GM23338 (cell line): ENCODE measurements at places on chromosomes 4 and X. TPM values are rescaled to one million over a fixed set of nuclear protein-coding genes. Genes with fewer than 3 reads are reported as not detected.

GRCh38 chr4:118941799-118942198 lies 53.1 kb downstream of the SYNPO2 start:
- H3K4me1 ChIP-seq = peaks cover 9% of the 10 kb centered on the region
- no peak overlapping the region for H3K27ac ChIP-seq
- no peaks in the 10 kb centered on the region for H3K36me3 ChIP-seq
- H3K27me3 ChIP-seq = no peaks in the 10 kb centered on the region

- no peak overlapping the region for H3K4me3 ChIP-seq
- H3K27ac ChIP-seq = no peak overlapping the region
- no peaks in the 10 kb centered on the region for H3K27me3 ChIP-seq
- no peak for DNase-seq
- 0 out of 2 replicates have a peak, but pooled peaks cover 8% of the 10 kb centered on the region for H3K4me1 ChIP-seq
Measured at GRCh38 chrX:130778773-130779172, 124.2 kb downstream of the ENOX2 start.

- no peaks in the 10 kb centered on the region for H3K27me3 ChIP-seq
- H3K4me1 ChIP-seq = no peaks in the 10 kb centered on the region
- no peak for DNase-seq
Measured at GRCh38 chrX:115332832-115333231, 43.3 kb downstream of the LUZP4 start.

GRCh38 chrX:106168107-106168506 lies at the start of gene PWWP3B:
Gene PWWP3B (plus strand): TSS chrX:106168305. CDS start chrX:106205433, 37,128 bp downstream.
- H3K27ac ChIP-seq = no peak within 1 kb of the TSS
- DNase-seq = peak; percentile 74
- H3K4me1 ChIP-seq = no peaks in the 10 kb centered on the region

GRCh38 chr4:105632599-105632998 lies 75.9 kb downstream of the INTS12 start:
- H3K4me3 ChIP-seq = no peak overlapping the region
- DNase-seq = peak; percentile 36
- no peak overlapping the region for H3K27ac ChIP-seq
- no peaks in the 10 kb centered on the region for H3K4me1 ChIP-seq

GRCh38 chr4:153655928-153656327 lies 28.2 kb upstream of the TLR2 start:
- no peaks in the 10 kb centered on the region for H3K36me3 ChIP-seq
- H3K4me3 ChIP-seq = no peak overlapping the region
- H3K27me3 ChIP-seq = no peaks in the 10 kb centered on the region
- no peak for DNase-seq

- H3K27ac ChIP-seq = no peak overlapping the region
- no peaks in the 10 kb centered on the region for H3K4me1 ChIP-seq
- H3K4me3 ChIP-seq = no peak overlapping the region
- no peak for DNase-seq
Measured at GRCh38 chr4:89447543-89447942, 139.9 kb upstream of the GPRIN3 start.

DNA sequence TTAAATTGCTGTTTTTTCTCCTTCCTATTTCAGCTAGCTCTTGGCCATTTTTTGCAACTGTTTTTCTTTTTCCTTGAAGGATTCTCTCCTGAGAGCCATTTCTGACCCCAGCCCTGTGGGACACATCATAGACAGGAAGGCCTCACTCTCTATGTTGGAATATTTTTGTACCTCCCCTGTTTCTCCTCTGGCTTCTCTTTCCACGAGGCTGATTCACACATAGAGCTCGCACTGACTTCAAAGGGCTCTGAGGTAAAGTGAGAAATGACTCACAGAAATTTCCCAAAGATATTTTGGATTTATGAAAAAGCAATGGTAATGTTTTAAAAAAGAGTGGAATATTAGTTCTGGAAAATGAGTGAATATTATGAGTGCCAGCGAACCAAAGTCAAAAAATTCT lies 181.7 kb upstream of the IGFBP7 start:
- no peaks in the 10 kb centered on the region for H3K36me3 ChIP-seq
- H3K27ac ChIP-seq = no peak overlapping the region
- no peak for DNase-seq
- H3K27me3 ChIP-seq = peaks cover 9% of the 10 kb centered on the region; the same call in 1 of the 2 replicates
- H3K4me1 ChIP-seq = peaks cover 16% of the 10 kb centered on the region
- no peak overlapping the region for H3K4me3 ChIP-seq

GRCh38 chr4:146382194-146382593 lies 139.5 kb downstream of the SLC10A7 start:
- DNase-seq = no peak
- no peaks in the 10 kb centered on the region for H3K36me3 ChIP-seq

- H3K4me1 ChIP-seq = no peaks in the 10 kb centered on the region
- no peaks in the 10 kb centered on the region for H3K27me3 ChIP-seq
- H3K4me3 ChIP-seq = no peak overlapping the region
- DNase-seq = no peak
Measured at GRCh38 chr4:1048773-1049590, 37.6 kb downstream of the FGFRL1 start.

DNA sequence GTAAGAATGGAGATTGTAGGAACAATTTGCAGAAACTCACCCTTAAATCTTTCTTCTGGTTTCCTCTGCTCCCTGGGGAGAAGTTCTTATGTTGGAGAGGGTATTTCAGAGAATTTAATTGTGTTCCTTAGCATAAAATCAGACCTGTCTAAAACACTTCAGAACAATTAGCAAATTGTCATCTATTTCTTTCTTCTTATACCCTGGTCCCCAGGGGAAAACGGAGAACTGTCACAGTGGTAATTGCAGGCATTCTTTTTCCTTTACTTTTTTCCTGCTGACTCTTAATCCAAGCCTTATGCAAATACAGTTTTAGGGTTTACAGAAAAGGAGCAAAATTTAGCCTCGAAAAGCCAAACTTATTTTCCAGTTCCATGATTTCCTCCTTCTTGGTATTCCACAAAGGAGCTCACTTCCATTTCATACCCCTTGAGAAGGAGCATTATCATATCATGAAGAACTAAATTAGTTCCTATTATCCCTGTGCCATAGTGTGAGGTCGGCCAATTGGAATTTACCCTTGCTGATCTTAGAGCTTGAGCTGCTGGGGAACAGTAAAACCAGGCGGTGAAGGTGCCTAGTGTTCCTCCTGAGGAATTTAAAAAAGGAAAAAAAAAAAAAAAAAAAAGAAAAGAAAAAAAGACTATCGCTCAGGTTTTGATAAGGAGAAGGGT lies 173.8 kb downstream of the IL15 start:
- peak; percentile 49 for DNase-seq
- H3K27me3 ChIP-seq = no peaks in the 10 kb centered on the region
- no peak overlapping the region for H3K4me3 ChIP-seq
- no peaks in the 10 kb centered on the region for H3K36me3 ChIP-seq
- H3K4me1 ChIP-seq = peaks cover 6% of the 10 kb centered on the region; the same call in 1 of the 2 replicates

- 0 out of 2 replicates have a peak overlapping the region, but pooled peaks have one; percentile 43 for H3K27ac ChIP-seq
- H3K4me1 ChIP-seq = peaks cover 66% of the 10 kb centered on the region
- H3K36me3 ChIP-seq = no peaks in the 10 kb centered on the region
- DNase-seq = peak; percentile 20
- no peaks in the 10 kb centered on the region for H3K27me3 ChIP-seq
Measured at GRCh38 chr4:113144091-113144490, 94.6 kb downstream of the ANK2 start.

DNA sequence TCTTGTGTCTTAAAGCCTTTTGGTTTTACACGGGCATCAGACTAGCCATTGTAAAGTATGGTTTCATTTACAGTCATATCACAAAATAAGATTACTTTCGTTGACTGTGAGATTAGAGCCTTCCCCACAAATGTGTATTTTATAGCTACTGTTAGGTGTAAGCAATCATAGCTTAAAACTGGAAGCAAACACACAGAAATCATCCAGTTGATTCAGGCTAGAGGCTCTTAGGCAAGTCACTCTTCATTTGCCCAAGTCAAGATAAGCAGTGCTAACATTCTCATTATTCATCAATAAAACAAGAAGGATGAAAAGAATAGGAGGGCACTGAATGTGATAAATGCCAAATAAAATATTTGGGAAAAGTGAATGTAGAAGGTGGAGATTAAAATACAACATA lies 448.7 kb upstream of the FAM241A start:
- no peak overlapping the region for H3K4me3 ChIP-seq
- H3K27ac ChIP-seq = no peak overlapping the region
- H3K36me3 ChIP-seq = no peaks in the 10 kb centered on the region
- DNase-seq = no peak
- no peaks in the 10 kb centered on the region for H3K4me1 ChIP-seq
- H3K27me3 ChIP-seq = no peaks in the 10 kb centered on the region

DNA sequence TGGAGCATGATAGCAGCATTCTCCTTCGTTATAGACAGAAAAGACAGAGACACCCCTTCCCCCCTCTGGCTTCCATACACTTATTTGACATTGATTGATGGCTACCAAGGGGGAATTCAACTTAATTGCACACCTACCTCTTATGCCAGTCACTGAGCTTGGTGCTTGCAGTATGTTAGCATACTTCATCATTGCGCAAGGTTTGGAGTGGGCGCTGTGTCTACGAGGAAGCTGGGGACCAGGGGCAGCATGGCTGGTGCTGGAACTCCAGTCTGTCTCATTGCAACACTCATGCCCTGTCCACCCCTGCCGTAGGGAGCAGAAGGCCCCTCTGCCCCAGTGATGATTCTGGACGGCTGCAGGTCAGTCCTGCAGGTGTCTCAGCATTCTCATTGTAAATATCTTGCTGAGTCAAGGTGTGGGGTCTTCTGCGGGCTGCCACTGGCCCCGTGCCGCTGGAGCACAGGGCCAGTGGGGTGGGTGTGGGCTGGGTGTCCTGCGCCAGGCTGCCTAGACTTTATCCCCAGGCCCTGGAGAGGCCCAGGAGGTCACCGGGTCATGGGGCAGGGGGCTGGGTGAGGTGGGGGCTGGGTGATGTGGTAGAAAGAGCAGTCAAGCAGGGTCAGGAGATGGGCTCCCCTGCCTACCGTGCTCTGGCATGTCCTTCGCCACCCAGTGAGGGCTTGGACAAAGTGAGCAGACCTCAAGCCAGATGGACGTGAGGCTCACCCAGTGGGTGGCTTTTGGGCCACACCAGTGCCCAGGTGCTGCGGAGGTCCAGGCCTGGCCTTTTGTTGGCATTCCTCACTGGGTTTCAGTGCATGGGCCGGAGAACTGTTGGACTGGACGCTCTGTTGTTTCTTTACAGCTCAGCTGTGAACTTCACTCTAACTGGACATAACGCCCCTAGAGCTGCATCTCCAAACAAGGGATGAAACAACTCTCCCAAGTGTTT lies 85.5 kb downstream of the PSAPL1 start:
- H3K4me1 ChIP-seq = no peaks in the 10 kb centered on the region
- DNase-seq = no peak
- no peaks in the 10 kb centered on the region for H3K36me3 ChIP-seq

- H3K27ac ChIP-seq = no peak overlapping the region
- H3K4me1 ChIP-seq = no peaks in the 10 kb centered on the region
- H3K36me3 ChIP-seq = no peaks in the 10 kb centered on the region; the same call in 1 of the 2 replicates
- no peaks in the 10 kb centered on the region for H3K27me3 ChIP-seq
- no peak overlapping the region for H3K4me3 ChIP-seq
Measured at GRCh38 chr4:38190717-38191178, 230.6 kb downstream of the PTTG2 start.

- peaks cover 10% of the 10 kb centered on the region for H3K4me1 ChIP-seq
- peak overlapping the region; percentile 97 for H3K27ac ChIP-seq
- H3K27me3 ChIP-seq = no peaks in the 10 kb centered on the region
- no peaks in the 10 kb centered on the region for H3K36me3 ChIP-seq
Measured at GRCh38 chrX:16771483-16772398, 14.5 kb upstream of the TXLNG start.

GRCh38 chr4:10441512-10441911 lies 15.7 kb downstream of the ZNF518B start:
- no peaks in the 10 kb centered on the region; the same call in 1 of the 2 replicates for H3K36me3 ChIP-seq
- no peak overlapping the region for H3K27ac ChIP-seq
- peaks cover 10% of the 10 kb centered on the region; the same call in 1 of the 2 replicates for H3K4me1 ChIP-seq
- no peaks in the 10 kb centered on the region for H3K27me3 ChIP-seq
- peak; percentile 28 for DNase-seq
- H3K4me3 ChIP-seq = no peak overlapping the region

GRCh38 chr4:56123051-56123450 lies 174.3 kb downstream of the CEP135 start:
- no peak overlapping the region for H3K4me3 ChIP-seq
- no peak overlapping the region for H3K27ac ChIP-seq
- no peaks in the 10 kb centered on the region for H3K4me1 ChIP-seq
- no peaks in the 10 kb centered on the region for H3K36me3 ChIP-seq
- no peaks in the 10 kb centered on the region for H3K27me3 ChIP-seq

DNA sequence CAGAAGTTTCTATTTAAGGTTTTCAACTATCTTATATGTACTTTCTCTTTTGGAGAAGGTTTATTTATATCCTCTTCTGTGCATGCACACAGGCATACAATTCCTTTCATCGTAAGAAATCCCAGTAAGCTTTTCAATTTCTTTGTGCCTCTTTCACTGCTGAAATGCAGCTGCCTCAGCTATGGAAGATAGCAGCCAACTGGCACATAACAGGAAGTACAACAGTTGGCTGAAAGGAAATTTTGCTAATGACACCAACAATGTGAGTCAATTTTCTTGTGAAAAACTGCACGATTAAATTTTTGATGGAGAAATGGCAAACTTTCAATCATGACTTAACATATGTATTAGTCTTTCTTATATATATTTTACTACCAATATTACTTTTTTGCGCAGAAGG lies 74.5 kb upstream of the PAQR3 start:
- no peaks in the 10 kb centered on the region for H3K27me3 ChIP-seq
- H3K27ac ChIP-seq = no peak overlapping the region
- H3K4me1 ChIP-seq = no peaks in the 10 kb centered on the region
- H3K4me3 ChIP-seq = no peak overlapping the region
- DNase-seq = no peak
- no peaks in the 10 kb centered on the region for H3K36me3 ChIP-seq

GRCh38 chr4:98662626-98663225 lies 4.3 kb upstream of the TSPAN5 start:
- 0 out of 2 replicates have a peak, but pooled peaks cover 3% of the 10 kb centered on the region for H3K36me3 ChIP-seq
- H3K27ac ChIP-seq = peak overlapping the region; percentile 4; the same call in 1 of the 2 replicates
- H3K4me1 ChIP-seq = peaks cover 44% of the 10 kb centered on the region
- no peak overlapping the region for H3K4me3 ChIP-seq

Gene DGAT2L6
- total RNA-seq = not detected in 2 replicates

Gene HSFX1
- 0.56 TPM in 1 of 2 replicates, not detected in the other for total RNA-seq

Gene HS3ST1
- total RNA-seq = 0.94 and 1.0 TPM in 2 replicates

Gene BEX2
- 37.5 and 49.8 TPM in 2 replicates for total RNA-seq

Gene UGT2B17
- not detected in 2 replicates for total RNA-seq

Gene USP46
- total RNA-seq = 40.5 and 41.1 TPM in 2 replicates

Gene CNKSR2
- 40.9 and 49.5 TPM in 2 replicates for total RNA-seq
